ENCODE measurements at places on chromosomes 4 and X. TPM values are rescaled to one million over a fixed set of nuclear protein-coding genes. Genes with fewer than 3 reads are reported as not detected.

DNA sequence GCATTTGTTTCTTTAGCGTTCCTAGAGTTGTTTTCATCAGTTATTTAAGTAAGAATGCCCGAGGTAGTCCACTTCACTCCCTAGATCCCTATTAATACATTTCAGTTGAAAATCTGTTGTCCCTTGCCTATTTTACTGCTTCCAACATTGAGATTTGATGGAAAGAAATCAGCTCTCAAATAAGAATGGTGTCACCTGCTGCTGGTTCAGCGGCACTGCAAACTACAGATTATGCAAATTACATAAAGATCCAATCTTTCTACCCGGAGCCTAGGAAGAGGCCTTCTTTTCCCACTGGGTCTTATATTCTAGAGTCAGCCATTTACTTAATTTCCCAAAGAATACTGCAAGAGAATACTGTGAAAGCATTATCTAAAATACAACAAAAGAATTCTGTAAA, 597.6 kb upstream of the MAGEB2 start:
- peaks cover 3% of the 10 kb centered on the region for H3K4me1 ChIP-seq
- no peaks in the 10 kb centered on the region for H3K27me3 ChIP-seq
- H3K4me3 ChIP-seq: no peak overlapping the region
- H3K36me3 ChIP-seq: no peaks in the 10 kb centered on the region

DNA sequence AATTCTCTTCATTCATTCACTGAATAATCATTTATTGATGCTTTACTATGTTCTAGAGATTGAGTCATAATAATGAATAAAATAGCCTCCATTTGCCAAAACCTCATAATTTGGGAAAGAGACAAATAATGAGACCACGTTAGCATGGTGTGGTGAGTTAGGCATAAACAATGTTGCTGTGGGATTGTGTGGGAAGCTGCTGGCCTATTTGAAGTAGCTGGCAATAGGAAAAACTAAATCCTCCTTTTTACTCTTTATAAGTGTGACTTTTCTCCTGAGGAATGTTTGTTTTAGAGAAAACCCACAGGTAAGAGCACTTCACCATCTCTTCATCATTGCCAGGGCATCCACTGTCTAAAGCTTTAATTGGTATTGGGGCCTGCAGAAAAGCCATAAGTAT, 95.3 kb downstream of the AREG start:
- H3K36me3 ChIP-seq: no peaks in the 10 kb centered on the region
- H3K4me3 ChIP-seq: no peak overlapping the region
- peak; percentile 89 for DNase-seq
- peaks cover 82% of the 10 kb centered on the region for H3K4me1 ChIP-seq

GRCh38 chr4:78653655-78654054, 102.1 kb downstream of the ANXA3 start:
- no peaks in the 10 kb centered on the region for H3K27me3 ChIP-seq
- no peak overlapping the region for H3K4me3 ChIP-seq
- peak; percentile 51 for DNase-seq
- no peak overlapping the region for H3K27ac ChIP-seq
- no peaks in the 10 kb centered on the region for H3K36me3 ChIP-seq

DNA sequence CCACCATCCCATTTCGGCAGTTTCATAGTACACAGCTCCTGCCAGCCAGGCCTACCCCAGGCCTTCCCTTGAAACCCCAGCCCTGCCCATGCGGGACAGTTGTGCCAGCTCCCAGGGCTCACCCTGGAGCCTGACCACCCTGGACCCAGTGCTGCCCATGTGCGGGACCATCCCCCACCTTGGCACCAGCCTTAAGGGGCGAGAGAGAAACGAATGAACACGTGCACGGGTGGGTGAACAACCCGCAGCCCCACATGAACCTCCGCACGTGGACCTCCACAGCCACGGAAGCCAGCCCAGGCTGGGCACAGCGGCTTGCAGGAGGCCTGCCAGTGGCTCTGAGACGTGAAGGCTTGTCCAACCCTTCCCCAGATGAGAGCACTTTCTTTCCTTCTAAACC, 76.0 kb upstream of the MXD4 start:
- H3K36me3 ChIP-seq: no peaks in the 10 kb centered on the region
- no peak overlapping the region for H3K27ac ChIP-seq
- no peak overlapping the region for H3K4me3 ChIP-seq
- no peaks in the 10 kb centered on the region for H3K27me3 ChIP-seq
- DNase-seq: no peak

DNA sequence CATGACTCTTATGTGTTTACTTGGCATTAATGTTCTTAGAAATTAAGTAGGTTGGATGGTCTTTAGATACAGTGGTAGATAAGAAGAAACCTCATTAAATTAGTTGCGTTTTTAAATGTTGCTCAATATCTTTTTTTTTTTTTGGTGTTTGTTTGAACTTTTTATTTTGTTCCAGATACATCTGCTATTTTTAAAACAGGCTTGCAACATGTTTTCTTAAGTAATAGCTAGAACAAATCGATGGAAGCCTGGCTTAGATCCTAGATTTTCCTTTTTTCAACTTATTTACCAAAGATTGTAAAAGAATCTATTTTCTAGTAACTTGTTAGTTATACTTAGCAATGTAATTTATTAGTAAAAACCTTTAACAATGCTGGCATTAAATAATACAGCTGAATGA, 9.3 kb downstream of the CNKSR2 start:
- H3K4me1 ChIP-seq: no peaks in the 10 kb centered on the region
- H3K36me3 ChIP-seq: no peaks in the 10 kb centered on the region
- H3K4me3 ChIP-seq: no peak overlapping the region
- H3K27me3 ChIP-seq: no peaks in the 10 kb centered on the region
- H3K27ac ChIP-seq: no peak overlapping the region
- DNase-seq: no peak

- H3K27ac ChIP-seq: no peak overlapping the region
- no peak for DNase-seq
- H3K27me3 ChIP-seq: no peaks in the 10 kb centered on the region
- no peaks in the 10 kb centered on the region for H3K4me1 ChIP-seq
- no peak overlapping the region for H3K4me3 ChIP-seq
Measured at GRCh38 chr4:11843927-11844326, 415.2 kb upstream of the HS3ST1 start.

The DMP1 gene
- not detected for total RNA-seq

The CXorf65 gene
- not detected for total RNA-seq

The HERC5 gene
- total RNA-seq: 0.32 TPM

Data from GM23248 (cell line).